ENCODE measurements at places on chromosomes 4 and X. TPM values are rescaled to one million over a fixed set of nuclear protein-coding genes. Genes with fewer than 3 reads are reported as not detected.

Gene SOWAHD
- not detected for total RNA-seq

Gene ITM2A
- total RNA-seq: 13.8 TPM

Gene MGAT4D
- total RNA-seq: not detected

Gene FAM9C
- not detected for total RNA-seq

Gene RASGEF1B
- 15.0 TPM for total RNA-seq

Gene RBPJ
- total RNA-seq: 23.6 TPM

Gene PARM1
- total RNA-seq: 1.8 TPM

Gene HS3ST1
- total RNA-seq: 18.7 TPM

Gene MMGT1
- total RNA-seq: 12.9 TPM

GRCh38 chr4:70863099-70863790 is 23.6 kb upstream of the GRSF1 start:
- ATAC-seq: peak; percentile 28

- no peak for ATAC-seq
Observed at GRCh38 chrX:134743091-134743490, 84.8 kb upstream of the PLAC1 start.

- peak; percentile 40 for ATAC-seq
Observed at GRCh38 chr4:176794151-176794550, 1.4 kb upstream of the VEGFC start.

DNA sequence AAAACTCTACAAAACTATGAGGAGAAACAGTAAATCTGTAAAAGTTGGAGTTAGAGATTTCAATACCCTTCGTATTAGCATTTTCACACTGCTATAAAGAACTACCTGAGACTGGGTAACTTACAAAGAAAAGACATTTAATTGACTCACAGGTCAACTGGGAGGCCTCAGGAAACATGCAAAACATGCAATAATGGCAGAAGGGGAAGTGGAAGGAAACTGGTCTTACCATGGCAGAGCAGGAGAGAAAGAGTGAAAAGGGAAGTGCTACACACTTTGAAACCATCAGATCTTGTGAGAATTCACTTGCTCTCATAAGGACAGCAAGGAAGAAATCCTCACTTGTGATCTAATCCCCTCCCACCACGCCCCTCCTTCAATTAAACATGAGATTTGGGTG is 949.9 kb downstream of the TECRL start:
- ATAC-seq: no peak

DNA sequence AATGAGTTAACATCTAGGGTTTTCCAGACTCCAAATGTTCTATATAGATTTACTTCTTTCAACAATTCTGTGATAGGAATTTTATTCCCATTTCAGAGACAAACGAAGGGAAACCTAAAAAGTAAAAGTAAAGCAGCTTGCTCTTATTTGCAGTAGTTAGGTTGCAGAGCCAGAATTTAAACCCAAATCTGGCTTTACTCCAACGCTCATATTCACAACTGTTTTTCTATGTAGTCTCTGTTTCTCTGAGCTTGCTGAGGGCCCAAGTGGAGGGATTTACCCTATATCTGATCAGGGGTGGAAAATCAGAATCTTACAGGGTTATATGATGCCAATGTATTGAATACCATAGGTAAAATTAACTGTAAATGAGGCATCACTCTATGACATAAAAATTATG is 599.1 kb upstream of the GRIA3 start:
- ATAC-seq: no peak

DNA sequence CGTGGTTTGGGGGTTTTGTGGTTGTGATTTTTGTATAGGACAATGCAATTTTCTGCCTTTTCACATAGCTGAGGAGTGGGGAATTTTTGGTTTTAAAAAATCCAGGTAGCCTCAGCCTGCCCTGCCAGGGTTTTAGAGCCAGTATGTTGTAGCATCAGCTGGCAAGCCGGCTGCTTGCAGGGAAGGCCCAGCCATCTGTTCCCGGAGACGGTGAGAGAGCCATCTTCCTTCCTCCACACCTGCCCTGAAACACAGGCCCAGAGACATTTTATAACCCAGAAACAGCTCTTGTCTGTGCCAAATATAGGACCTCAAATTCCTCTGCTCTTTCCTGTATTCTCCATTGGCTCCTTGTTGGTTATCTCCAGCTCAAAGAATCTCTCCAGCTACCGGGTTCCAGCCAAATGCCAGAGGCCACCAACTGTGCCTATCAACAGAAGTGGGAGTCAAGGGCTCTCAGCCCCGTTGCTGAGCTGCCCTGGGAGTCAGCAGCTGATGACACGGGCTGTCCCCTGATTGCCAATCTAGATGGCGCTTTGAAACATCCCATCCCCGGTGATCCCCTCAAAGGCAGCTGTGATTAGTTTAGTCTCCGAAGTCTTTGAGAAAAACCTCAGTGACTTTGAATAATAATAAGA is 595.2 kb downstream of the MID1IP1 start:
- no peak for ATAC-seq

GRCh38 chrX:138775517-138775916 is 64.0 kb upstream of the FGF13 start:
- ATAC-seq: peak; percentile 49

DNA sequence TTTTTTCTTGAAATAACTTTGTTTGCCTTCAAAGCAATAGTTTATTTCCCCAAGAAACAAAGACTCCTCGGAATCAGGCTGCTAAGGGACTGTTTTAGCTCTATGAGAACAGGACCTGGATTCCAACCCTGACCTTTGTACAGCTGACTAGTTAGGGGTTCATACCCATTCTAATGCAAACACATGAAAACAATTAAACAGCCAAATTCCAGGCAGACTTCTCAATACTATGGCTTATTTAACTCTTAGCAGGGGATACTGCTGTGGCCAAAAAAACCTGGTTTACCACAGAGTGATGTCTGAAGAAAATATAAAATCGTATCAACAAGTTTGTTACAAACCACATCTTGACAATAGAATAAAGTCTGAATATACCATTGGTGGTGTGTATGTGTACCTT is 129.6 kb upstream of the INTU start:
- ATAC-seq: no peak

DNA sequence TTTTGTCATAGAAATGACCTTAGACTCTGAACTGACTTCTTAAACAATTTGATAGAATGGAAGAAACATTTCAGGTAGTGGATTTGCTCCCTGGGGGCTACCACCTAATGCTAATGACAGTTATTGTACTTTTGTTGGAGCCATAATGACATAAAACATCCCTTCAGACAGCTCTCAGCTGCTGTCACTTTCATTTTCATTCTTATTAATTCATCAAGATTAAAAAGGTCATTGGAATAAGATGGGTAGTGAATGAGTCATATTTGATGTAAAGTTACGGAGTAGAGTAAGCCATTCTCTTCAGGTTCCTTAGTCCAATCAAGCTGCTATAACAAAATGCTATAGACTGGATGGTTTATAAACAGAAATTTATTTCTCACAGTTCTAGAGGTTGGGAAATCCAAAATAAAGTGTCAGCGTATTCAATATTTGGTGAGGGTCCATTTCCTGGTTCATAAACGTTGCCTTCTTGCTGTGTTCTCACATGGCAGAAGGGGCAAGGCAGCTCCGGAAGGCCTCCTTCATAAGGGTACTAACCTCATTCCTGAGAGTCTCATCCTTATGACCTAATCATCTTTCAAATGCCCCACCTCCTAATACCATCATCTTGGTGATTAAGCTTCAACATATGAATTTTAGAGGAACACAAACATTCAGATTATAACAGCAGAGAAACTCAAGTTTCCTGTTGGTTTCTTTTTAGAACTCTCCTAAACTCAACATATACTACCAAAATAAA is 268.5 kb downstream of the ARAP2 start:
- no peak for ATAC-seq

GRCh38 chr4:8765084-8765483 is 106.6 kb downstream of the HMX1 start:
- ATAC-seq: no peak

GRCh38 chr4:78809928-78810835 is 34.0 kb downstream of the BMP2K start:
- peak; percentile 73 for ATAC-seq

- ATAC-seq: no peak
Observed at GRCh38 chrX:150544222-150544787, 24.1 kb upstream of the MTM1 start.

DNA sequence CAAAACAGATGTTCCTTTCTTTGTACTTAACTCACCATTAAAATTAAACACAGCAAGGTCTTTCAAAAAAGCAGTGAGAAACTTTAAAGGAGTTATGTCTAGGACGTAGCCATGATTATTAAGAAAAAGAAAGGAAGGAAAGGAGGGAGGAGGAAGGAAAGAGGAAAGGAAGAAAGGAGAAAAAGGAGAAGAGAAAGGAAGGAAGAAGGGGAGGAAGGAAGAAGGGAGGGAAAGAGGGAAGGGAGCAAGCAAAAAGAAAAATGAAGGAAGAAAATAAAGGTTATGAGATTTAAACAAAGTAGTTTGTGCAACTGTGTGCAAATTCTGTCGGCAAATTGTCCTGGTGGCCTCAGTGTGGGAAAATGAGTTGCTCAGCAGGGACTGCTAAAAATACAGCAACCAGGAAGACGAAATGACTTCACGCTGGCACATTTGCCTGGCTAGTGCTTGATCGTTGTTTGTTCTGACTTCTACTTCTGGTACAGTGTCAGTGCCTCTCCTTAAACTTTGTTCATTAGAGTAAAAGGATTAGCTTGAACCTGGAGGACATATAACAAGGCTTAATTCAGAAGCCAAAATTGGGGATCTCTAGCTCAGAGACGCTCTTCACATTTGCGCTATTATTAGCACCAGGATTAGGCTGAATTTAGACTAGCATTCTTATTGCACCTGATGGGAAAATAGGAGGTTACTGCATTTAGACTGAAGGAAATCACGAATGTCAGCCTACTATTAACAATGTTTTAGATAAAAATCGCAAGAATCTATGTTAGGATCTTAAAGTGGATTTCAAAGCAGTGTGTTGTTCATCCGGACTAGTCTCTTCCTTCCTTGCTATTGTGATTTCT is 81.2 kb downstream of the DCK start:
- ATAC-seq: no peak

DNA sequence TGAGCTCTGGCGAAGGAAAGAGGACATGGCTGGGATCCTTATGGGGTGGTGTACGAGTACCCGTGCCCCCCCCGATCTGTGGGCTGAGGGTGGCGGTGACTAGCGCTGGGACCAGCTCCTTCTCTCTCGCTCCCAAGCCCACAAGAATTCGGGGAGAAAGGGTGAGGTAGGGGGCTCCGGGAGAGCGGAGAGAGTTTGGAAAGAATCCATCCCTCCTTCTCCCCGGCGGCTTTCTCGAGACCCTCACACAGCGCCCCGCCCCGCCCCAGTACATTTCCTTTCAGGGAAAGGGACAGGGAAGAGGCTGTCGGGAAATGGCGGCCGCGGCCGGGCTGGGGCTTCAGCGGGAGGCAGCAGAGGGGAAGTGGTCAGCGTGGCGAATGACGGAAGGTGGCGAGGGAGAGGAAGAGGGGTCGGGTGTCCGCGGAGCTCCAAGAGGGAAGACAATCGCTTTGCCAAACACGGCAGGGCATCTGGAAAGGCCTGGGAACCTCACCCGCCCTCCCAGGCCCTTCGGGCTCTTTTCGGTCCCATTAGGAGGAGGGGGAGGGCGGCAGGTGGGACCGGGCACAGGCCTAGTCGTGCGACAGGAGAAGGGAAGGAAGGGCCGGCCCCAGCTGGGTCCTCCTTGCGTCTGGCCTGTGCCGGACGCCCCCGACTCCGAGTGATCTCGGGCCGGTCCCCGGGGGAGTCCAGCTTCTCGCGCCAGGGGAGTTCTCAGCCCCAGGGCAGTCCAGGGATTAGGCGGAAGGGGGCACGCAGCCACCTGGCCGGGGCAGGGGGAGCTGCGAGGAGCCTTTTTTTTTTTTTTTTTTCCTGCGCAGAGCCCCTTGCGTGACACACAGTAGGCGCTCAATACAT is 10.2 kb downstream of the HNRNPH2 start:
- peak; percentile 55 for ATAC-seq

- ATAC-seq: no peak
Observed at GRCh38 chr4:120809518-120809917, 113.0 kb downstream of the PRDM5 start.

- peak; percentile 49 for ATAC-seq
Observed at GRCh38 chr4:110484767-110485166, 8.8 kb downstream of the ENPEP start.

DNA sequence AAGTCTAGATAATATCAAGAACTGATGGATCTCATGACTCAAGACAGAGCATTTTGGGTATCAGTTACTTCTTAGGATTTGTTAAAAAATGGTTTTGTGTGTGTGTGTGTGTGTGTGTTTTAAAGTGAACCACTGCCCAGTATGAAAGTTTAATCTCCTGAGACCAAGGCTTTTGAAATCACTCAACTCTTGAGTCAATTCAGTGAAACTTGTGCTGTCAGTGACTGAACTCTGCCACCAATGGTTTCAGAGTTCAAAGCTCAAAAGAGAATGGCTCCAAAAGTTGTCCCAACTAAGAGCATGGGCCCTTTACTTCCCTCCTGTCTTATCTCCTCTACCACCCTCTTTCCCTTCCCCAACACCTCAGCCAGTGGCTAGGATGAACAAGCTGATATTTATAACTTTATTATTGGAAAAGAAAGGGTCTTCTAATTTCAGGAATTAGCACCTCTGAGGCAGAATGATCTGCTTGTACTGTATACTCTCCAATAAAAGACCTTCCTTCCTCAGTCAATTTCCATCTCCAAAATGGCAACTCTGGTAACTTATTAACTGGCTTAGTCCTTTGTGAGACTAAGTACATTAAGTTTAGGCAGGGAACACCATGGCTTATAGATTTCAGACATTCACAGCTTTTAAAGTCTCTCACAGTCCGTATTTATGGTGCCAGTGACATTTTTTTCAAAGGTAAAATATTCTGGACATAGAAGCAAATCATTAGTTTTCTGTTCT is 152.2 kb downstream of the REPS2 start:
- no peak for ATAC-seq
